LHCN-M2 (cell line): ENCODE measurements at places on chromosomes 11 and 22.

- no peak for DNase-seq
These were observed 4.8 kb upstream of the CKAP5 start for GRCh38 chr11:46850829-46851380.

GRCh38 chr11:128711136-128711535 is 17.3 kb downstream of the FLI1 start:
- no peak for DNase-seq

DNA sequence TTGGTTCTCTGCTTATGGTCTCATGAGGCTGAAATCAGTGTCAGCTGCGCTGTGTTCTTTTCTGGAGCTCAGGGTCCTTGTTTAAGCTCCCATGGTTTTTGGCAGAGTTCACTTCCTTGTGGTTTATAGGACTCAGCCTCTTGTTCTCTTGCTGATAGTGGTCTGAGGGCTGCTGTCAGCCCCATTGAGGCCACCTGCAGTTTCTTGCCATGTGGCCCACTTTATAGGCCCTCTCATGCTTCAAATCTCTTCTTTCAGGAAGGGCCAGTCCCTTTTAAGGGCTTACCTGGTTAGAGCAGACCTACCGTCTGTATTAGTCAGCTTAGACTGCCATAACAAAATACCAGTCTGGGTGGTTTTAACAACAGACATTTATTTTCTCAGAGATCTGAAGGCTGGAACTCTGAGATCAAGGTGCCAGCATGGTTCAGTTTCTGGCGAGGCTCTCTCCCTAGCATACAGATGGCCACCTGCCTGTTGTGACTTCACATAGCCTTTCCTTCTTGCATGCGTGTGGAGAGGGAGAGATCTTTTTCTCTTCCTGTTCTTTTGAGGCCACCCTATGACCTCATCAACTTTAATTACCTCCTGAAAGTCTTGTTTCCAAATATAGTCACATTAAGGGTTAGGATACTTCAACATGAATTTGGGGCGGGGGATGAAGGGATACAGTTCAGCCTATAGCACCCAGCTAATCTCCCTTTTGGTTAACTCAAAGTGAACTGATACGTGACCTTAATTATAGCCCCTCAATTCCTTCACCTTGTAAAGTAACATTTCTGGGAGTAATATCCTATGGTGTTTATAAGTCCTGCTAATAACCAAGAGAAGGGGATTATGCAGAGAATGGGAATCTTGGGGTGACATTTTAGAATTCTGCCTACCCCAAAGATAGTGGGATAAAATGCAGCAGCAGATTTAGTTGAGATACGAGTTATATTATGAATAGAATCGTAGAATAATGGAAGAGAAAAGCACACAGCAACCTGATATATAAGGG is 131.8 kb downstream of the UVRAG start:
- DNase-seq = peak; percentile 89

DNA sequence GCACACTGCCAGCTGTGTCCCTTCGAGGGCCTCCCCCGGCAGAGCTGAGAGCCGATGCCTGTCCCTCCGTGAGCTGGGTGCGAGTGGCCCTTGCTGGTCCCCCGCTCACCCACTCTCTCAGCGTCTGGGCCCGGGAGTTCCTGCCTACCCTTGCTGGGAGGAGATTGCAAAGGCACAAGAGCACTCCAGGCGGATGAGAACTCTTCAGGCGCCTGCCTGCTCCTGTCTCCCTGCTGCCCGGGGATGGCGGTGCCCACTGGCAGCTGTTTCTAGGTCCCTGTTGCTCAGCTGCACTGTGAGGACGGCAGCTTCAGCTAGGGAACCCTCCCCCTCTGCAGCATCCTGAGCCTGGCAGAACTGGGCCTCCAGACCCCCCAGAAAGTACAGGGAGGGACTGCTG is 61.1 kb downstream of the FLRT1 start:
- DNase-seq = no peak

DNA sequence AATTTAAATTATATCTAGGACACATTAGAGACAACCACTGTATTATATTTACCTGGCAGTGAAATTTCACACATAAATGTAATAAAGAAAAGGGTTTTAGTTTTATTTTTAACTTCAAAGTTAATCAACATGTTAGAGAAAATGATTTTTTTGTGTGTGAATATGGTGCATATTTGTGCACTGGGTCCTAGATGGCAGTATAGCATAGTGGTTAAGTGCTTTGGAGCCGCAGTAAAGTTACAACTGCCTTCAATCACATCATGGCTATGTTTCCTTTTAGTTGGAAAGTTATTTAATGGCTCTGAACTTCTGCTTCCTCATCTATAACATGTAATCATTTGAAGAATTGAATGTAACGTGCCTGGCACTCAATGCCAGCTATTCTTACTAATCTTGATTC is 108.9 kb upstream of the DDI1 start:
- DNase-seq = no peak

GRCh38 chr11:89176938-89177337 is 737 bp upstream of the TYR start:
- no peak for DNase-seq

DNA sequence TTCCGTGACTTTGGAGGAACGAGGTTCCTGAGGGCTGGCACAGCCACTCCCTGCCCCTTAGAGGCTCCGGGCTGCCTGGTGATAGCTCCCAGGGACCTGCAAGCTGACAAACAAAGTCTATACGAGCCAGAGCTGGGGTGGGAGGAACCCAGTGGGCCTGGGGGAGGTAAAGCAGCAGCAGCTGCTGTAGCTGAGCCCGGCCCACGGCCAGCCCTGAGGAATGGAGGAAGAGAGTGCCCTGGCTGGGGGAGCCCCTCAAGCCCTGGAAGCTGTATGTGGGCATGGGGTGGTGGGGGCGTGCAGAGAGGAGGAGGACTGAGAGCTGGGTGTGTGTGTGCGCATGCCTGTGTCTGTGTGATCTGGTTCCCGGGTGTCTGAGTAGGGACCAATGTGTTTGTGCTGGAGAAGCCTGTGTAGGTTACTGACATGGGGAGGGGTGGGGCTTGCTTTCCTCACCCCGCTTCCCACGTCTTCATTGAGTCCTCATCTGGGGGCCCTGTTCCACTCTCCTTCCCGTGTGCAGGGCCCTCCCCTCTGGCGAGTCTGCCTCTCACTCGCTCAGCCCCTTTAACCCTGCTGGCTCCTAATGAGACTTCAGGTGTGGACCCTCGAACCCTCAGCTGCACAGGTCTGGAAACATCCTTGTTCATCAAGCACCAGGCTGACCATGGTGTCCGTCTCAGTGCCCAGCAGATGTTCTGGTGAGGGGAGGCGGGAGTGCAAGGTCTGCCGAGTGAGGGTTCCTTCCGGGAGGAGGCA is 10.8 kb downstream of the ST3GAL4 start:
- DNase-seq = no peak

GRCh38 chr11:109914038-109914437 is 179.2 kb upstream of the ZC3H12C start:
- no peak for DNase-seq
